CD8-positive, alpha-beta memory T cell (primary cell): ENCODE measurements at places on chromosomes 2 and 18. TPM values are rescaled to one million over a fixed set of nuclear protein-coding genes. Genes with fewer than 3 reads are reported as not detected.

DNA sequence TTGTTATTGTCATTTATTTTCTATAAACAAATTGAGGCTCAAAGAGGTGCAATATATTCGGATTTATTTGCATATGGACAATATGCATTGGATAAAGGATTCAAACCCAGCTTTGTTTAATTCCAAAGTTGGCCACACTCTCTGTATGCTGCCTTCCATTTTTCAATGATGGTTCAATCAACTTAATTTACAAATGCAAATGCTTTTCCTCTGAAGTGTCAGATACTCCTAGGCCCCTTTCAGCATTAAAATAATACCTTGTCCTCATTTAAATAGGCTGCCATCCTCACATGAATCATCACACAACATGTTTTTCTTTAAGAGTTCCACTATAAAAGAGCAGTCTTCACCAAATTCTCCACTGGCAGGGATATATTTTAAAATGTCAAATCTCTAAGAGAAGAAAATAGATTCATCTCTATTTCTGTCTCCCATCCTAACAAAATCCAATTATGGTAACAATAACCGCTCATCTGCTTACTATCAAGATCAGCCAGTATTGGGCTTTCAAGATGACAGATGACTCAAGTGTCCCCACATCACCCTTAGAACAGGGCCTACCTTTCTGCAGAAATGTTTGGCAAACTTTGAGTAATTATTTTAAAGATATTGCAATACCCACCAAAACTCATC, 114.8 kb downstream of the SCG2 start:
- H3K27ac ChIP-seq, result no peak overlapping the region
- no peaks in the 10 kb centered on the region for H3K27me3 ChIP-seq
- no peak overlapping the region for H3K4me3 ChIP-seq
- DNase-seq, result no peak
- H3K36me3 ChIP-seq, result no peaks in the 10 kb centered on the region

DNA sequence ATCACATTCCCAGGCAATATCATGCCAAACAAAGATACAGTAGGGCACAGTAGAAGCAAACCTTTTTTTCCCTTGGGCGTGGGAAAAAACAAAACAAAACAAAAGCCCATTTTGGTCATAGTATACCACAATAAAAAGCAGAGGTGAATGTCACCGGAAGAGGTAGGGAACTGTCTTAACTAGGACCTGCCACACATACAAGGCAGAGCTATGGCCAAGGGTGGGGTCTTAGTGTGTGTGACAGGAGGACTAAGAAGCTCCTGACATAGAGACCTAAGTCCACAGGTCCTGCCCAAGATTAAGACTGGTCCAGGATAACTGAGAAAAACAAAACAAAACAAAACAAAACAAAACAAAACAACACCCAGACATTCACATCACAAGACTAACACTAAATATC, 441.2 kb upstream of the DSEL start:
- no peak for DNase-seq
- no peaks in the 10 kb centered on the region for H3K36me3 ChIP-seq
- H3K4me1 ChIP-seq, result no peaks in the 10 kb centered on the region
- no peak overlapping the region for H3K27ac ChIP-seq
- H3K27me3 ChIP-seq, result no peaks in the 10 kb centered on the region
- no peak overlapping the region for H3K4me3 ChIP-seq

DNA sequence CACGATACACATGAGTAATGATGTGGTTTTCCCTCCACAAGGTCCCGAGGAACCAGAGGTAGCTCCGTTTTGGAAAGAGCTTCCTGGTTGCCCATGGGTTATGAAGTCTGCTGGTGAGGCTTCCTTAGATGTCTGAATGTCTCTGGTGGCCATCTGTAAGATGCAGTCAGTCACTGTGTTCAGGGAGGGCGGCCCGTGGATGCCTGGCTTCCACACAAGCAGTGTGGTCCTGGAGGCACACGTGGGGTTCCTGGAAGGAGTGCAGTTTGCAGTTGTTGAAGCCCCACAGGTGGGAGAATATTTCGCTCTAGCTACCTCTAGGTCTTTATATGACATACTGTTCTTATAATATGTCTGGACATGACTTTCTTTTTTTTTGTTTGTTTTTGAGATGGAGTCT, 209.0 kb downstream of the FAM210A start:
- no peak overlapping the region for H3K4me3 ChIP-seq
- no peak for DNase-seq
- no peak overlapping the region for H3K27ac ChIP-seq
- no peaks in the 10 kb centered on the region for H3K27me3 ChIP-seq
- no peaks in the 10 kb centered on the region for H3K4me1 ChIP-seq

- no peaks in the 10 kb centered on the region for H3K36me3 ChIP-seq
- no peak for DNase-seq
- no peak overlapping the region for H3K4me3 ChIP-seq
Measured at GRCh38 chr2:104078431-104079157, 775.3 kb upstream of the POU3F3 start.

DNA sequence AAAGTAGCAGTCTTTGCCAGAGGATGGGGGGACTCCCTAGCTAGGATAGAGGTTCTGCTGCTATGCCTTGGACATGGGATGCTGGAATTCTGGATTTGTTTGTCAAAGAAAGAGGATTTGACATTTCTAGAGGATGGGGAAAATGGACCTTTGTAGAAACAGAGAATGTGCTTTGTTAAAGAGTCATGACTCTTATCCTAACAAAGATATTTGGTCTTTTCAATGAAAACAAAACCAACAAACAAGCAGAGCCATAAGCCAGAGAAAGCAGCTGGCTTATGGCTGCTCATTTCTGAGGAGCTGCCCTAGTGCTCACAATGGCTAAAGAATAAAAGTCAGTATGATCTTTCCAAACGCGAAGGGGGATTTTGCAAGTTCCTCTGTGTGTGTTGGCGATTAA, 40.8 kb upstream of the MAPRE2 start:
- no peaks in the 10 kb centered on the region for H3K36me3 ChIP-seq
- H3K4me1 ChIP-seq, result no peaks in the 10 kb centered on the region
- H3K27me3 ChIP-seq, result no peaks in the 10 kb centered on the region

DNA sequence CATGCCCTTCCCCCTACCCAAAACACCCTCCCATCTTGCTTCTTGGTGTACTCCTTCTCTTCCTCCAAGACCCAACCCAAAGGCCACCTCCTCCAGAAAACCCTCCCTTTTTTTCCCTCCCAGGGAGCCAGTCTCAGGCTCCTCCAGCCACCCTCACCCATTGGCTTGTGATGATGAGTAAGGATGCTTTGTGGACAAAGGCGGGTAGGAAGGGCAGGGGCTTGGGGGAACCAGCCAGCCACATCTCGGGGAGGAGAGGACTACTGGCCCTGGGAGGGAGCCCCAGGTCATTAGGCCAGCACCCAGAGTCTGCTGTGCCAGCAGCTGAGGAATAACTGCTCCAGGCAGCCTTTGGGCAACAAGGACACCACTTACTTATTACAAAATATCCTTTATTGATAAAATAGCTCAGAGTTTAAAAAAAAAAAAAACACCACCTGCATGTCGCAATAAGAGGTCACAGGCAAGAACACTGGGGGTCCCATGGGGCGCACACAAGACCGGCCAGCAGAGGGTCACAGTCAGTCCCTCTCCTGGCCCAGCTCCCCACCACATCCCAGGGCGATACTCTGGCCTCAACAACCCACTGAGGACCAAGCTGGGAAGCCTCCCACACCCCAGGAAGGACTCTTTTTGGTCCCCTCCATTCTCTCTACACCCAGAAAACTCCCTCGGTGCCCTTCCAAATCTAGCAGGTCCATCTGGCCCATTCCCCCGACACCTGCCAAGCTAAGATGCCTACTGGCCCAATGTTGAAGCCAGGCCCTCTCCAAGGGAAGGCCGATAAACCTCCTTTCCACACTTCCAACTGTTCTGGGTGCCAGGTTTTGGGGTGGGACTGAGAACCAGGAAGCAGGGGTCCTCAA, 3.6 kb downstream of the ADRA2B start:
- H3K4me1 ChIP-seq, result peaks cover 7% of the 10 kb centered on the region
- no peak overlapping the region for H3K4me3 ChIP-seq
- no peak for DNase-seq
- H3K27ac ChIP-seq, result no peak overlapping the region
- H3K27me3 ChIP-seq, result no peaks in the 10 kb centered on the region

- H3K27ac ChIP-seq, result no peak overlapping the region
- no peaks in the 10 kb centered on the region for H3K4me1 ChIP-seq
- no peaks in the 10 kb centered on the region for H3K27me3 ChIP-seq
- no peak for DNase-seq
- no peaks in the 10 kb centered on the region for H3K36me3 ChIP-seq
Measured at GRCh38 chr18:68267583-68267982, 447.3 kb downstream of the TMX3 start.

GRCh38 chr2:104938231-104938941, 84.5 kb downstream of the POU3F3 start:
- H3K36me3 ChIP-seq, result no peaks in the 10 kb centered on the region
- no peak overlapping the region for H3K27ac ChIP-seq
- DNase-seq, result no peak
- H3K4me3 ChIP-seq, result no peak overlapping the region
- no peaks in the 10 kb centered on the region for H3K4me1 ChIP-seq

ARMC9 gene
- 5.3 TPM for total RNA-seq

DNA sequence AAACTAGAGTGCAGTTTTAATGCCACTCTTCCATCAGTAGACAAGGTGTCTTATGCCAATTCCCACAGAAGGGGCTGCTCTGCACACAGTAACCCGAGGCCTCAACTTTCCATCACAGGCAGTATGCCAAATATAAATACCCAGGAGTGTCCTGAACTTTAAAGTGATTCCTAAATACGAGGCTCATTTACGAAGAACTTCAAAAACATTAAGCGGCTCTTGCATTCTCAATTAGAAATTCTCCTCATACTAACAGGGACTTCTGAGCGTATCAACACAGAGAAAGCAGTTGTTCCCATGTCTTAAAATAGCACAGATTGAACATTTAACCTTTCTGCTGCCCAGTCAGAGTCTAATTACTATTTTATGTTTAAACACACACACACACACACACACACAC, 638.6 kb downstream of the ERBB4 start:
- no peak for DNase-seq
- H3K4me1 ChIP-seq, result no peaks in the 10 kb centered on the region
- no peak overlapping the region for H3K27ac ChIP-seq
- no peaks in the 10 kb centered on the region for H3K27me3 ChIP-seq

GRCh38 chr2:98634406-98635092, 26.2 kb downstream of the UNC50 start:
- H3K4me3 ChIP-seq, result no peak overlapping the region
- H3K27me3 ChIP-seq, result no peaks in the 10 kb centered on the region
- peak; percentile 31 for DNase-seq
- peaks cover 61% of the 10 kb centered on the region for H3K36me3 ChIP-seq
- H3K27ac ChIP-seq, result peak overlapping the region; percentile 39

DNA sequence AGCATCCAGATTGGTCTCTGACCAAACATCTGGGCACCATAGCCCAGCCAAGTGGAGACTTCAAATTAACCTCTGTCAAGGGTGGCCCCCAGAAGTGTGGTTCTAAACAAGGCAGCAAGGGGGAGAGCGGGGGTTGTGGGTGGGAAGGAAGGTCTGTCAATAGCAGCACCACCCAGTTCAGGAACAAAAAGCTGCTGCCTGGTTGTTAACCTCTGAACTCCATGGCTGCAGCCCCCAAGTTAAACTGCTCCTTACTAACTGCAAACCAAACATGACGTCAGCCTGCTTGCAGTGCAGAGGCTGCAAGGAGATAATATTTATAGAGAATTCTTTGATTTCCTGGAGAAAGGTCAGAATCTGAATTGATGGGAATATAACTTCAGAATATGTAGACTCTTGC, 76.5 kb downstream of the ARL4C start:
- no peak for DNase-seq
- H3K4me1 ChIP-seq, result peaks cover 60% of the 10 kb centered on the region
- no peaks in the 10 kb centered on the region for H3K27me3 ChIP-seq
- no peak overlapping the region for H3K4me3 ChIP-seq
- no peak overlapping the region for H3K27ac ChIP-seq
- H3K36me3 ChIP-seq, result no peaks in the 10 kb centered on the region
